ENCODE measurements at places on chromosomes 7 and 10. TPM values are rescaled to one million over a fixed set of nuclear protein-coding genes. Genes with fewer than 3 reads are reported as not detected.

Gene CD36
- total RNA-seq, result 0.12 TPM

Gene RBM20
- total RNA-seq, result not detected

Gene ARID5B
- total RNA-seq, result 10.9 TPM

Gene PROSER2
- 58.0 TPM for total RNA-seq

Data from MCF 10A (cell line).